Left lung (tissue), 14 donors: ENCODE measurements at places on chromosomes 5 and 9. TPM values are rescaled to one million over a fixed set of nuclear protein-coding genes. Genes with fewer than 3 reads are reported as not detected.

DNA sequence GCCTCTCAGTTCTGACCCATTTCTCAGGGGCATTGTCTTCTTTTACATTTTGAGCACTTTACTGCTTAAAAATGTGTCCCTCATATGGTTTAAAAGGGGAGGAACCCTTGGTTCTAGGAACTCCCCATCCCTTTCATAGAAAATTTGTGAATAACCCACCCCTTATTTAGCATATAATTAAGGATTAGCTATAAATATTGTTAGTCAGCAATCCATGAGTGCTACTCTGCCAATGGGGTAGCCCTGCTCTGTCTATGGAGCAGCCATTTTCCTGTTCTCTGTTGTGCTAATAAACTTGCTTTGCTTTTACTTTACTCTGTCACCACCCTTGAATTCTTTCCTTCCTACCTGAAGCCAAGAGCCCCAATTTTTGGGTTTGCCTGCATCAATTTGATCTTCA, 12.3 kb upstream of the NNT start:
- no peak for DNase-seq

DNA sequence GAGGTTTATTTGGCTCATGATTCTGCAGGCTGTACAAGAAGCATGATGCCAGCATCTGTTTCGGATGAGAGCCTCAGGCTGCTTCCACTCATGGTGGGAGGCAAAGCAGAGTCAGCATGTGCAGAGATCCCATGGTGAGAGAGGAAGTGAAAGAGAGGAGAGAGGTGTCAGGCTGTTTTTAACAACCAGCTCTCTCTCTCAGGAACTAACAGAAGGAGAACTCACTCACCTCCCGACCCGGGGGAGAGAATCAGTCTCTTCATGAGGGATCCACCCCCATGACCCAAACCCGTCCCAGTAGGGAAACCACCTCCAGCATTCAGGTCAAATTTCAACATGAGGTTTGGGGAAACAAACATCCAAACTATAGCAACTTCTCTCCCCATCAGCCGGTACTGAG, 187.7 kb downstream of the ENC1 start:
- no peak for DNase-seq

DNA sequence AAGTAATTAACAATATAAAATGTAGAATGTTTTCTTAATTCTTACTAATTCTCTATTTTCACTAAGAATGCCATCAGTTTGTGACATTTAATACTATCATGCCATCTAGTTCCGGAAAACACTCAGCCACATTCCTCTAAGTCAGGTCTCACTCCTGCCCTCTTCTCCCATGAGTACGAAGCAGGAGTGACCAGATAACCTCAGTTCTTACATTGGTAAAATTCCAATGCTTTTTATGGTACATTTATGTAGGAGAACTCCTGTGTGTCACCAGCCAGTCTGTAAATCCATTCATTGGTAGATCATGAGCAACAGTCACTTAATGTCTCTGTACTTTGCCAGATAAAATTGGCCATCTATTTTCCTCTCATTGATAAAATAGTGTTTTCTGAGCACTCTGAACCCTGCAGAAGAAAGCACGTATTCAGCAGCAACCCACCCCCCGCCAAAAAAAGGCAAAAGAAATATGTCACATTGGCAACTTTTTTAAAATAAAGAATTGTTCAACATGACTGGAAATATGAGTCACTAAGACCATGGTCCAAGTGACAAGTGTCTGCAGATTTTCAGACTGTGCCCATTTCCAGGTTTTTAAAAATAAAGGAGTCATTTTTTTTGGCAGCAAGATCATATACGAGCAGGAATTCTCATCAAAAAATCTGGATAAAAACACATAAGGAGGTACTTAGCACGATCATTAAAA, 11.8 kb downstream of the GLIS3 start:
- DNase-seq = no peak

GRCh38 chr5:21806943-21807342, 1046.2 kb downstream of the CDH12 start:
- DNase-seq = no peak

GRCh38 chr5:165015126-165015525, 1509.7 kb downstream of the MAT2B start:
- no peak for DNase-seq

DNA sequence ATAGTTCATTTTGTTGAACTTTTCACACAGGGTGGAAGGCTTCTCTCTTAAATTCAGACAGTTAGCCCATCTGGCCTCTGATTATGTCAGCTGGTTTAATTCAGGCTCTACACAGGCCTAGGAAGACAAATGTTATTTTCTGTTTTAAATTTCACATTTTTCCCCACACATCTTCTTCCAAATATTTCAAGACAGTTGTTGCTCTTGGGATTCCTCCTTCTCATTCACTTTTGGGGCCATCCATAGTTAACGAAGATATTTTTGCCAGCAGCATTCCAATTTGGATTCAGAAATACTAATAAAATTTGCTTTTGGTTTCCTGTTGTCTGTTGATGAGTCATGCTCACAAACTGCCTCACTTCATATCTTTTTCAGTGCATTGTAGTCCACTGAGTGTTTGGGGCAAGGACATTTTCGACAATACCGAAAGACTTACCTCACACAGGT, 475.4 kb downstream of the DMAC1 start:
- DNase-seq = no peak

- no peak for DNase-seq
Observed at GRCh38 chr9:7542126-7542525, 257.5 kb downstream of the DMAC1 start.

DNA sequence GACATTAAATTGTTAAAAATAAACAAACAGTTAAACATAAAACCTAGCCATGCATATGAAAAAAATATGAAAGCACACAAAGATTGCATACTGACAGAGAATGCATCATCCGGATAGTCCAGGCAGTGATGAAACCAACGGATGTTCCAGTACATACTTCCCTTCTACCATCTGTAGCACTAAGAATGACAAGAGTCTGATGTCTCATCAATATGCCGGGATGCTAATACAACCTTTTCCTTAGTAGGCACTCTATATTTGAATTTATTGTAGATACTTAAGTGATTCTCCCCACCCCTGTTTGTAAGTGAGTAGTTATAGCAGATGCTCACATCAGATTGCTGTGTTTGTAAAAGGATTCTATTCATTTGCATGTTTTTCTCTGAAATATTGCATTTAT, 571.2 kb upstream of the WWC1 start:
- DNase-seq = no peak

- no peak for DNase-seq
Observed at GRCh38 chr5:34003941-34004340, 3.9 kb downstream of the AMACR start.

DNA sequence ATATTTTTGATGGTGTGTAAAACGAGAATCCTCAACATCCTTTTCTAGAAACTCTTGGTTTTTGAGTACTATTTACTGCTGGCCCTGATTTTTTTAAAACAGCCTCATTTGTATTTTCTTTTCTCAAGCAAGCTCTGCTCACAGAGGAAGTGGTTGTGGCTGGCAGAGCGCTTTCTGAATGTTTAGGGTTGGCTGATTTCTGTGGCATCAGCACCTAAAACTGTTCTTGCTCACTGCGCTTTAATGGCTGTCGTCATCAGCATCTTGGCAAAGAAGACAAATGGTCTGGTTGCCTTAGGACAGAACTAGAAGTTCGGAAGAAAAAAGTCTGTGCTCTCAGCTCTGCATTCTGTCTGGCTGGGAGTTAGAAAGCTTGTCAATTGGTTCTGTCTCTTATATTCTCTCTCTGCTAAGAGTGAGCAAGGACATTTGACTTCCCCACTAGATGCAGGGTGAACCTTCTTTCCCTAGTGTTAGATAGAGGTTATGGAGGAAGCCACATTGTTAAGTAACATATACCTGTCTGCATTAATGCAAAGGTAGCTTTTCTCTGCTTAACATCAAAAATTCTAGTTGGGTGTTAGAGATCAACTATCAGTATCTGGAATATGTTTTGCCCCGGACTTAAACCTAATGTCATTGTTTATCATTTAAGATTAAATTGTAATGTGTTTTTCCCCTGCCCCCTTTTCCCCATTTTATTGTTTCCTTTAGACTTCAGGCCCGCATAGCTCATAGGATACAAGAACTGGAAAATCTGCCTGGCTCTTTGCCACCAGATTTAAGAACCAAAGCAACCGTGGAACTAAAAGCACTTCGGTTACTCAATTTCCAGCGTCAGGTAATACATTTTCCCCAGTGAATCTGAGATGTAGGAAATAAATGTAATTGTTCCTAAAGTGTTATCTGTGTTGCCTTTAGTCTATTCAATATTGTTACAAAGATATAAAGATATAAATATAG, 39.0 kb downstream of the SMARCA2 start:
- DNase-seq = no peak

- DNase-seq = no peak
Observed at GRCh38 chr5:17455942-17456341, 42.1 kb upstream of the TAF11L2 start.

GRCh38 chr9:1709347-1709746, 305.8 kb upstream of the SMARCA2 start:
- DNase-seq = no peak

DNA sequence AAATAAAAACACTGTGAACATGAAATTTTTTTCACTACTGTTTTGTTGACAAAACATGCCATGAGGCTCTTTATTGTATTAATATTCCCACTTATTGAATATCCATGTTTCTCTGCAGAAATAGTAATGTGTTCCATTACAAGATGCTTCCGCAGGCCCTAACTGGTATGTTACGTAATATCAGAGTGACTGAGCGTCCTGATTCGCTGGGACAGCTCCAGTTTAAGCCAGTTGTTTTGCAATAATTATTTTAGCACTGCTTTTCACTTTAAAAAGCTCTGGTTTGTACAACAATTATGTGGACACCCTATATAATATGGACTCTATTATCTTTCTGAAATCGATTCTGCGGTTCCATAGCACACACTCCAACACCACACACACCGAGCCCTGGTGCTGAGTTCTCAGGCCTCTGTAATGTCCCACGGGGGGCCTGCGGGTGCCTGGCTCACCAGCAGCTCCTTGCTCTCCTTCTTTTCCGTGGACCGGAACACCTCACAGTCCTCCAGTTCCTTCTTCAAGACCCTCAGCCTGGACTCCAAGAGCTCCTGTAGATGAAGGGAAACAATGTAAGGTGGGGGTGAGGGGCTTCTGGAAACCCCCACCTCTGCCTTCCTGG, 1.8 kb downstream of the TRIM7 start:
- no peak for DNase-seq

- DNase-seq = no peak
Observed at GRCh38 chr5:74063821-74064220, 437.8 kb downstream of the ARHGEF28 start.

- DNase-seq = no peak
Observed at GRCh38 chr5:135859641-135860040, 25.2 kb downstream of the SLC25A48 start.

GRCh38 chr9:5684101-5684500, 55.2 kb downstream of the RIC1 start:
- no peak for DNase-seq

GRCh38 chr5:143433670-143434069, 30.2 kb upstream of the NR3C1 start:
- no peak for DNase-seq

GRCh38 chr5:135821061-135821801, 13.2 kb upstream of the SLC25A48 start:
- no peak for DNase-seq

- DNase-seq = no peak
Observed at GRCh38 chr9:35792024-35792813, 828 bp downstream of the NPR2 start.

DNA sequence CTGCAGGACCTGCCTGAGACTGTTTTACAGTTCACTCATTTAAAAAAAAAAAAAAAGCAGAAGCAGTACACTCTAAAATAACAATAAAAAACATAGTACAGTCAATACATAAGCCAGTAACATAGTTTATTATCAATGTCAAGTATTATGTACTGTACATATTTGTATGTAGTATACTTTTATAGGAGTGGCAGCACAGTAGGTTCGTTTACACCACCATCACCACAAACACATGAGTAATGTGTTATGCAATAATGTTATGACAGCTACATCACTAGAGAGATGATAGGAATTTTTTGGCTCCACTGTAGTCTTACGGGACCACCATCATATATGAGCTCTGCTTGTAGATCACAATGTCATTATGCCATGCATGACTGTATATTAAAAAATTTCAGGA, 462.8 kb downstream of the ISL1 start:
- DNase-seq = no peak

GRCh38 chr5:108339220-108339619, 42.7 kb downstream of the FBXL17 start:
- DNase-seq = no peak

DNA sequence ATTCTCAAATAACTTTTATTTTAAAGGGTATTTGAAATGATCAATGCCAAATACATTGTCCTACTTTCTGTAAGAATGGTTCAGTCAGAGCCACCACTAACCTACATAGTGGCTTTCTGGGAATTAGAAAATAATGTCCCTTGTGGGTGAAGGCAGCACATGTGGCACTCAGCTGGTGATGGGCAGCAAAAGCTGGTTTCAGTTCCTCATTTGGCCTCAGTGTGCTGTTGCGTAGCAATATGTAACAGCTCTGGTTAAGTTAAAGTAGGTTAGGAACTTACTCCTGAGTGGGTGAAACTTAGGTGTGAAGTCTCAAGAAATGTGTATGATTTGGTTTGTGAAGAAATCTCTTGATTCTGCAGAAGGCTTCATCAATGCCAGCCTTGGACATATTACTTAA, 99.6 kb upstream of the SPEF2 start:
- peak; percentile 39 for DNase-seq

- DNase-seq = no peak
Observed at GRCh38 chr5:24850926-24851486, 206.2 kb upstream of the CDH10 start.

- DNase-seq = no peak
Observed at GRCh38 chr9:115289757-115290208, 171.8 kb upstream of the TNC start.

- DNase-seq = no peak
Observed at GRCh38 chr9:90307891-90308290, 334.7 kb downstream of the DIRAS2 start.

GRCh38 chr9:2623288-2624050, 1.9 kb downstream of the VLDLR start:
- DNase-seq = peak; percentile 82

The NFIB gene
- polyA plus RNA-seq = 125 TPM

The RNF183 gene
- 0.59 TPM for polyA plus RNA-seq

The INSL6 gene
- 1.2 TPM for polyA plus RNA-seq

The PRDM9 gene
- polyA plus RNA-seq = not detected

The CRB2 gene
- 0.21 TPM for polyA plus RNA-seq

The FOXD4 gene
- 0.31 TPM for polyA plus RNA-seq

The PIP5K1B gene
- polyA plus RNA-seq = 4.2 TPM

The ATG10 gene
- 15.7 TPM for polyA plus RNA-seq

The FAM163B gene
- polyA plus RNA-seq = 1.3 TPM

The RMRP gene
- not detected for polyA plus RNA-seq

The NPM1 gene
- 1,948 TPM for polyA plus RNA-seq
